ENCODE measurements at places on chromosomes 1 and 21. TPM values are rescaled to one million over a fixed set of nuclear protein-coding genes. Genes with fewer than 3 reads are reported as not detected.

KIAA0040 gene
- 43.6 TPM for total RNA-seq

TNFRSF18 gene
- total RNA-seq, result 1.9 TPM

DNA sequence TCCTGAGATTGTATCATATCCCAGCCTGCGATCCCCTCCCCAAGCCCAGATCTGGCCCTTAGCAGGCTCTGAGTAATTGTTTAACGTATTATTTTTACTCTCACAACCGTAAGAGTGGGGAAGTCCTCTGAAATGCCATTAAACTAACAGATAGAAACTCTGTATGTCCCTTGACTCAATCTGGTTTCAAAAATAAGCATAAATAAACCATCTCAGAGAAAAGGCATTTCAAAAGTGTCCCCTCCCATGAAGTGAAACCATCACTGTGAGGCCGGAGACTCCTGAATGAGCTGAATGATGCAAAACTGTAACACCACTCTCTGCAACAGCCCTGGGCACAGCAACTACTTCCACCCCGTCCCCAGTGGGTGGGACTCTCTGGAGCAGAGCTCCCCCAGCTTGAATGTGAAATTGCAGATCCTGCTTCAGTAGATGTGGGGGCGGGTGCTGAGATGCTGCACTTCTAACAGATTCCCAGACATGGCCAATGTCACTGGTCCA, 104.1 kb downstream of the SYF2 start:
- H3K36me3 ChIP-seq, result no peaks in the 10 kb centered on the region
- no peak for DNase-seq
- no peak overlapping the region for H3K27ac ChIP-seq

- peak overlapping the region; percentile 21 for H3K27ac ChIP-seq
- DNase-seq, result no peak
- H3K27me3 ChIP-seq, result no peaks in the 10 kb centered on the region
- no peak overlapping the region for H3K4me3 ChIP-seq
These were observed 75.3 kb downstream of the CD58 start for GRCh38 chr1:116495535-116495934.

DNA sequence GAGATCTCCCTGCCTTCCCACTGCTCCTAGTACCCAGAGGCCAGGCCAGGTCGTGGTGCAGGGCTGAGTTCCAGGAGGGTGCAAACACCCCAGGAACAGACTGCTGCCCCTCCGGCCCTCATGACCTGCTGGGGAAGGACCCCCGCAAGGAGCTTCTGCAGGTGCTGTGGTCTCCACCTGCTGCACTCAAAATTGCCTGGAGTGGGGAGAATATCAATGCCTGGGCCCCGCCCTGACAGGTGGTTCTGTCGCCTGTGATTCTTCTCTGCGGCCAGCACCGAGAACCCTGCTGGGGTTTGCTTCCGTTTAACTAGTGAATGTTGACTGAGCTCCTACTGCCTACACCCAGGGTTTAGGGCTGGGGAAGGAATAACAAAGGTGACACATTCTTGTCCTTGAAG, 2.1 kb upstream of the TFF3 start:
- H3K27ac ChIP-seq, result no peak overlapping the region
- no peak overlapping the region for H3K4me3 ChIP-seq
- no peak for DNase-seq

DNA sequence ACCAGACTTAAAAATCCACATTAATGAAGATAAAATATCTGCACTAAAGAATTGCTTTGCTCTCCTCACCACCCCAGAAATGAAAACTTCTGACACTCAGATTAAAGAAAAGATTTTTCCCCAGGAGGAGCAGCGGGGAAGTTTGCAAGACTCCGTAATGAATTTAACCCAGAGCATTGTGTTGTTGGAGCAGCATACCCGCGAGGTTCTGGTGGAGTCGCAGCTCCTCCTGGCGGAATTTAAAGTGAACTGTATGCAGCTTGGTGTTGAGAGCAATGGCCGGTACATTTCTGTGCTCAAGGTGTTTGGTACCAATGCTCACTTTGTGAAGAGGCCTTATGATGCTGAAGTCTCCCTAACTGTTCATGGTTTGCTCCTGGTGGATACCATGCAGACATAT, 46.4 kb downstream of the VPS13D start:
- H3K4me3 ChIP-seq, result no peak overlapping the region
- H3K36me3 ChIP-seq, result peaks cover 9% of the 10 kb centered on the region
- no peak for DNase-seq
- H3K27ac ChIP-seq, result no peak overlapping the region
- no peaks in the 10 kb centered on the region for H3K27me3 ChIP-seq
